ENCODE measurements at places on chromosomes 6 and 20.

GRCh38 chr6:134315189-134315588 is 2.7 kb downstream of the SGK1 start:
- DNase-seq: no peak

- DNase-seq: no peak
Observed at GRCh38 chr20:64247307-64247618, 8.3 kb upstream of the PCMTD2 start.

DNA sequence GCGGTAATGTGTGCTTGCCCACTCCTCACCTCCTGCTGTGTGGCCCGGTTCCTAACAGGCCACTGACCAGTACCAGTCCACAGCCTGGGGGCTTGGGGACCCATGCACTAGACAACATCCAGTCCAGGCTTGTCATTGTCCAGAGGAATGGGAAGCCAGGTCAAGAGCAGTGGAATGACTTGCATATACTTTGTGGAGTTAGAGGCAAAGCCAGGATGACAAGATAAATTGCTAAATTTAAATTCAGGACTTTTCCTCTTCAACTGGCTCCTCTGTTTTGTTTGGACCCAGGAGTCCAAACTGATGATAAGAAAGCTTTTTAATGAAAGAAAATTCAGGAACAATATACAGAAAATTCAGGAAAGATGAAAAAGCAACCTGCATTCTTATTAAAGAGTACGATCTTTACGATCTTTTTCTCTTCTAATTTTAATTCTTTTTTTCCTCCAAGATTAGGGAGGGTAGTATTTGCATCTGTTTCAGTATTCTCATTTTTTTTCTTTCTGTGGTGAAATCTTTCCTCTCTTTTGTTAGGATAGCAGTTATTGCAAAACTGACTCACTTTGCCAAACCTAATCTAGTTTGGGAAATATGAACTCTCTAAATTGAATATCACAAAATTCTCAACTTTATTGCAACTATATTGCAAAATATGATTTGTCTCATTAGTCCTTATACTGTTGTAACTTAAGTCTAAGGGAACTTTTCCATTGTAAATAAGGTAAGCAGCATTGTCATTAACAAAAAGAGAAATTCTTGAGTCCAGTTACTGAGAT is 48.2 kb downstream of the DCBLD1 start:
- no peak for DNase-seq

- no peak for DNase-seq
Observed at GRCh38 chr20:38997622-38998021, 35.5 kb downstream of the DHX35 start.

- DNase-seq: peak; percentile 81
Observed at GRCh38 chr6:148455225-148455624, 112.6 kb downstream of the SASH1 start.

DNA sequence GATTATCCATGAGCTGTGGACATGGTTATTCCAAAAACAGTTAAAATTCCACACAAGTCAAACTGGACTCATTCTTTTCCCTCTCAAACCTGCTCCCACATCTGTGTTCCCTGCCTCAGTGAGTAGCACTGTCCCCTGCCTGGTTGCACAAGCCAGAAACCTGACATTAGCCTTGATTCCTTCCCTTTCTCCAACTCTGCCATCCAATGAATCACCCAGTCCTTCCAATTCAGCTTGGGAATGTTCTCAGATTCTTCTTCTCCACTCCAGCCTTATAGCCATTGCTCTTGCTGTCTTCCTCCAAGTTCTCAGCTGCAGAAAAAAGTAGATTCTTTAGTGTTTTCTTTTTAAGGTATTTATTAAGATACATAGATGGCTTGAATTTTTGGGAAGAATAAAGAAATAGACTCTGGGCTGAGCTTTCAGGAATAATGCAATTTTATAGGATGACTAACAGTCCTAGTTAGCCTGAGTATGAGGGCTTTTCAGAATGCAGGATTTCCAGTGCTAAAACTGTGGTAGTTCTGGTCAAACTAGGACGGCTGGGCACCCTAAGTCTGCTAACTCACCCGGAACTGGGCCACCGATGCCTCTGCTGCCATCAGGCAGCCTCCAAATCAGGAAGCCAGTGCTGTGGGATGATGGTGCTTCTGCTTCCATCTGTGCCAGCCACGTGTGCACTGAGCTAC is 18.2 kb upstream of the SASH1 start:
- DNase-seq: no peak

GRCh38 chr6:41850861-41851260 is 44.3 kb downstream of the USP49 start:
- no peak for DNase-seq

DNA sequence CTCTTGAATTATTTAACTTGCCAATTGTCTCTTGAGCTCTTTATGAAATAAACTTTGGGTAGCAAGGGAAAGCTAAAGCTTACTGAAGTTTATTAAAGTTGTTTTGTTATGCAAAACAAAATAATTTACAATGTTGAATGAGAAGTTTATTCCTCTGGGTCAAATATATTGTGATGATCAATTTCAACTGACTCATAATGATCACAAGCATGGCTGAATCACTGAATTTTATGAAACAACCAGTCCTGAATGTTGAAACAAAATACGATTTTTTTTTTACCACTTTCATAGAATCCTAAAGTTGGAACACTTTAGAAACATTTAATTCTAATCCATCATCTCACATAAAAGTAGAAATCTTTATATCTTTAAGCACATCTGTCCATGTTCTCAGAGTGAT is 110.3 kb downstream of the RWDD2A start:
- no peak for DNase-seq

DNA sequence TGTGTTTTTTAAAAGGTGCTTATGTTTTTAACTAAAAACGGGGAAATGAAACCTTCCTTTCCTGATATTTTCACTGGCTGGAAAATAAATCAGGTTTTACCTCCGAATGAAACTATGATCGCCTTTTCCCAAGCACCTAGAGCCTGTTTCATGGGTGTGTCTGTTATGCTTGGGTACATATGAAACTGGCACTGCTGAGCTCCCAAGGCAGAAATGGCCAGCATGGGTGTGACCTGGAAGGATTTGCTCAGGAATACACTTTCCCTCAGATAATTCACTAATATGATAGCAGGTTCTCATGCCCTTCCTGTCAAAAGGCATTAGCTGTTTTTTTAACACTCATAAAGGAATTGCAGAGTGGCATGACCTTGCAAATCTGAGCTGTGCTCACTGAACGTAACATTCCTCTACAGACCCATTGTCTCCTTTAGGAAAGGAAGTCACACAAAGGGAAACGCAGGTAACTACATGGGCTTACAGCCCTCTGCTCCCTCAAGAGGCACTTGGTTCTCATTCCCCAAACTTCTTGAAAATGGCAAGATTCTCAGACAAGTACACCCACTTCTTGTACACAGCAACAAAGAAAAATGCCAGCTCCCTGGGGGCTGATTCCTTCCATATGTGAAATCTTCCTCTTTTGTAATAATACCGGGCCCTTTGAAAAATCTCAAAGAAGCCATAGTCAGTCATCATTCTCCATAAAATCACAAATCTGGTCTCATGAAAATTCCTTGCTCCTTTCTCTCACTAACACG is 72.7 kb downstream of the METTL24 start:
- DNase-seq: no peak

DNA sequence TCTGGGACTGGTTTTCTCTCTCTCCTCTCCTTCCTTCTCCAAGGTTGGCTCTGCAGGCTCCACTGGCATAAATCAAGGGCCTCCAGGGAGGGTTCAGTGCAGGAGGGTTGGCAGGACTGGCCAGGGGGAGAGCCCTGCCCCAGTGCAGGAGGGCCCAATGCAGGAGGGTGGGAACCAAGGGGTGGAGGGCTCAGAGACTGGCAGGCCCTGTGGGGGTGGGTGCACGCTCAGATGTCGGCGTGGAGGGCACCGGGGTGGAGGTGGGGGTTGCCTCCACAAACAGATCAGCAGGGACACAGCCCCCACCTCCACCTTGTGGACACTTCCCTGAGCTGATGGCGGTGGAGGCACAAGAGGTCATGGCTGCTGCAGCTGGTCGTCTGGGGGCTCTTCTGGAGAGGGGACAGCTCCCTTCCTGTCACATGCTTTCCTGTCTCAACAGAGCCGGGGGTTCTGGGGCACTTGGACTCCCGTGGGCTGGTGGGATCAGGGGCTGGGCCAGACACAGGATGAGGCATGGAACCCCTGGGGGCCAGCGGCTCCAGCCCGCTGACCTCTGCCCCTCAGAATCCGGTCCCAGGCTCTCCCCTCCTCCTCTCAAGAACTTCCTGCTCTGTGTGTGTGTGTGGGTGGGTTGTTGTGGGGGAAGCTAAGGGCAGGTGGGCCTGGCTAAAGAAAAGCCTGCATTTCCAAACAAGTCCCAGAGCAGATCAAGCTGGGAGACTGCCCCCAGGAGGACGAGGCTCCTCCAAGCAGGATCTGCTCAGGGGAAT is 2.7 kb upstream of the ABHD16B start:
- DNase-seq: peak; percentile 95

DNA sequence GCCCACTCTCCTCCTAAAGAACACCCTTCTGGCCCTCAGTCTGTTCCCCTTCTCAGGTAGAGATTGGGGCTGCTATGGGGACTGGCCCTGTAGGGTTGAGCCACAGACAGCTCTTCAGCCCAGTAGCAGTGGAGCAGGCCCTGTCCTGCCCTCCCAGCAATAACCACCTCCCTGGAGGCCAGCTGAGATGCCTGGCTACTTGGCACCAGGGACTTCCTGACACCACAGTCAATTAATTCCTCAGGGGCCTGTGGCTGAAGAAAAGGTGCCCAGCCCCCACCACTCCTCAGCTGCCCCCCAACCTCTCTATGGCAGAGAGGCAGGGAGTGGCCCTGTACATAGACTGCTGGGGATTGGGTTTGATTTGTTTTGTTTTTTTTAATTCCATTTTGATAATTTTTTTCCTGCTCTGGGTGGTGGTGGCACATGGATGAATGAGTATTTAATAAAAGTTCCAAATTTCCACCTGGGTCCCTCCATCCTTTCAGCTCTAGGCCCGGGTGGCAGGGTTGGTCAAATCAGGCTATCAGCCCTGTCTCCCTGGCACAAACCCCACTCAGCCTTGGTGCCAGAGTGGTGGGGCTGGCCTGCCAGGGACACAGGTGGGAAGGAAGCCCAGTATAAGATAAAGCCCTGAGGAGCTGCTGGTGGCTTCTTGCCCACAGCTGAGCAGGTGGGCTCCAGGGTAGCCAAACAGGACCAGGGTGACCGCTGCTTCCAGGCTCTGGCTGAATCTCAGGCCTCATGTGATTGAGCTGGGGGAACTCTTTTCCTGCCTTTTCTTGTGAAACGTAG is 1.9 kb upstream of the DEF6 start:
- DNase-seq: no peak

GRCh38 chr6:48766349-48766748 is 655.4 kb upstream of the PTCHD4 start:
- no peak for DNase-seq

DNA sequence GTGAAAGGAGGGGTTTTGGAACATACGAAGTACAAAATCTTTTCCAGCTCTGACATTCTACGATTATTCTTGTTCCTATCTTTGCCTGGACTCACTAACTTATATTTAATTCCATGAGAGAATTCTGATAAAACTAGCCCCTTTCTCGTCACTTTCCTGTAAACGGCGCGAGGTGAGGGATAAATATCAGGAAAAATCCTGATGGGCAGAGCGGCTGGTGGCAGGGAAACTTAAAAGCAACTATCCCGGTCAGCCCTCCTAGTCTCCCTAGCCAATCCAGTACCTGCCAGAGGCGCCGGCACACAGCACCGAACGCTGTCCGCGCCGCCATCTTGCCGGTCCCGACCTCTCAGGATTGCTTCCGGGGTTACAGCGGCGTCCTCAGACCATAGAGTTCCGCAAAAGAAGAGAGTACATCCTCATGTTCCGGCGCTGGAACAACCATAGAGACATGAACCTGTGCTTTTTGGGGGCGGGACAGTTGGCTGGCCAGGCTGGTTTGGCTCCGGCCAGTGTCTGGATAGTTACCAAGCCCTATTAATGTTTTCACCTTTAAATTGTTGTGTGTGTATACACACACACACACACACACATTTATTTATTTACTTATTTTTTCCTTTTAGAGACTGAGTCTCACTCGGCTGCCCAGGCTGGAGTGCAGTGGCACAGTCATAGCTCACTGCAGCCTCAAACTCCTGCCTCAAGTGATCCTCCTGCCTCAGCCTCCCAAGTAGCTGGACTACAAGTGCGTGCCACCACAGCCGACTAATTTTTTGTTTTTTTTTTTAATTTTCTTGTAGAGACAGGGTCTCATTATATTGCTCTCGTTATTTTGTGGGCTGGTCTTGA is at the start of gene MRPS10:
TSS of gene MRPS10 (minus strand) at position 343 of the 849 bp plus-strand sequence. CDS start at position 331, 12 bp downstream.
- DNase-seq: peak; percentile 91

- no peak for DNase-seq
Observed at GRCh38 chr20:11651138-11651537, 266.6 kb upstream of the BTBD3 start.

DNA sequence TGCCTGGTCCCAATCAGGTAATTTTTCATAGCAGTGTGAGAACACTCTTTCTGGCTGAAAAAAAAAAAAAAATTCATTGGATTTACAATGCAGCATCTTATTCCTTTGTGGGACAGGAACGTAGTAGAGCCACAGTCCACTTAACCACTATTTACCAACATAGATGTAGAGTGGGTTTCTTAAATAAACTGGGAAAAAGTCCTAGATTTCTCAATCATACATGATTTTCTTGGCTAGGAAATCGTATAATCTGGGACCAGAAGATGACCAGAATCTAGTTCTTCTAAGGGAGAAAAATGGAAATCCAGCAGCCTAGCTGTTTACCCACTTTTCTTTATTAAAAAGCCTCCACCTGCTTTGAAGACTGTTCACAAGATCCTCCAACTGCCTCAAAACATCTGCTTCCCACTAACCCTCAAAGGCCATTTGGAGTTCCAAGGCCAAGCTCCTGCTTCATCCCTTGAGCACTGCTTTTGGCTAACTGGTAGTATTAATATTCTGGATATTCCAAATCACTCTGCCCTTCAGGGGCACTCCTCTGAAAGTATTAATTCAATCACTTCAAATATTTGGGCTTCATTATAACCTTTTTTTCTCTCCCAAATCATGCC is 70.4 kb downstream of the FYN start:
- no peak for DNase-seq

DNA sequence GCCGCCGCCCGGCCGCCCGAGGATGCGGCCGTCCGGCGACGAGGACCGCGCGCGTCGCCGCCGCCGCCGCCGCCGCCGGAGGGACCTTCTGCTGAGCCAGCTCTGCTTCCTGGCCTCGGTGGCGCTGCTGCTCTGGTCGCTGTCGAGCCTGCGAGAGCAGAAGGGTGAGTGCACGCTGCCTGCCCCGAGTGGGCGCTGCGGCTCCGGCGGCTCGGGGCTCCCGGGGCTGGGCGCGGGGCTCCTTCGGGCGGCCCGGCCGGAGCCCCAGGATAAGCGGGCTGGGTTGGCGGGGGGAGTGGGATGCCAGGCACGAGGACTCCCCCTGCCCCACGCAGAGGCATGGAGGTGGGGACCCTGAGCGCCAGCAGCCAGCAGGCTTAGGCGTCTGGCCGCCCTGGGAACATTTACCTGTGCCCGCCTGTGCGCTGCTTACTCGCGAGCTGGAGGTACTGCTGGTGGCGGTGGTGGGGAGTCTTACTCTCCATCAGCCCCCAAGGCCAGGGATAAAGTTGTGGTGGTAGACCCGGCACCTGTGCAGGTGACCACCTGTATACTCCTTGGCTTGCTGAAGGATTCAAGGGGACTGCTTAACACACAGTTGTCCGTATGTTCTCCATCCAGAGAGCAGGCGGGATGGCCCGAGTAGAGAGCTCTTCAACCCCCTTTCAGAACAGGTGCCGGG is 520 bp downstream of the SLC24A3 start:
- DNase-seq: peak; percentile 17
